ENCODE measurements at places on chromosomes 4 and X.
A peak's percentile ranks its signal among the peaks of the same experiment; 100 is the strongest.

DNA sequence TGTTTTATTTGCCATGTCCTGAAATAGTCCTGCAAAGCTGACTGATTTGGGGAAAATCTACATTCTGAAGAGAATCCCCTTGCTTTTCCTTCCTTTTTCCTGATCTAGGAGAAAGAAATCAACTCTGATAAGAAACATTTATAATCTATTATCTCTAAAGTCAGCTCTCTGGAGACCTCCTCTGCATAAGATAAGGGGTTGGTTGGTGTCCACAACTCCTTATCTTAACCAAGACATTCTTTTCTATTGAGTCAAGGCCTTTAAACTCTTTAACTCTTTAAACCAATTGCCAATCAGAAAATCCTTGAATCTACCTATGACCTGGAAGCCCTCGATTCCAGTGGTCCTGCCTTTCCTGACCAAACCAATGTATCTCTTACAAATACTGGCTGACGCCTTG lies 373.6 kb upstream of the RASGEF1B start:
- DNase-seq: no peak

- DNase-seq: peak; percentile 35
These were observed 142.9 kb upstream of the SLC4A4 start for GRCh38 chr4:71195924-71196323.

GRCh38 chr4:187608001-187608421 lies 387.6 kb upstream of the ZFP42 start:
- peak; percentile 60 for DNase-seq

DNA sequence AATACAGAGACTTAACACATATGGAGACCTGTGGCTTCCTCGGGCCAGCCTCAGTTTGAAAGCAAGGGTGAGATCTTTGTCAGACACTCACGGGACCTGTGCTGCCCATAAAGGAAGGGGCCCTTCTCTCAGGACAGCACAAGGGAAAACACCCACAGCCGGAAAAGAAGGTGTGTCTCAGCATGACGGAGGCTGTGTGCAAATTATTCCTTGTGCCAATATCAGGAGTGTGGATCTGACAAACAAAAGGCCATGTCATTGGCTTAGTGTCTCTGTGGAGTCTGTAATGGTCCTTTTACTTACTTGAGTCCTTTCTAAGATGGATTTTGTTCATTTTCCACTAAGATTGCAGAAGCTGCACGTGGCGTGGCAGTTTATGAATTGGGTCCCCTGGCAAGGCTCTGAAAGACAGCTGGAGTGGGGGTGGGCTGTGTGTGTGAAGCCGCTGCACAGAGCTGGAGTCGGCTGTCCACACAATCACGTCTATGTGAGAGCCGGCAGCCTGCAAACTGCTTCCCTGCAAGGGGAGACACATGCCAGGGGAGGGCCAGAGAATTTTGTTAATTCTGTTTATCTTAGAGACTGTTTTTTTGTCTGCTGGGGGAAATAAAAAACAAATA lies 1.9 kb downstream of the ENPP6 start:
- no peak for DNase-seq

DNA sequence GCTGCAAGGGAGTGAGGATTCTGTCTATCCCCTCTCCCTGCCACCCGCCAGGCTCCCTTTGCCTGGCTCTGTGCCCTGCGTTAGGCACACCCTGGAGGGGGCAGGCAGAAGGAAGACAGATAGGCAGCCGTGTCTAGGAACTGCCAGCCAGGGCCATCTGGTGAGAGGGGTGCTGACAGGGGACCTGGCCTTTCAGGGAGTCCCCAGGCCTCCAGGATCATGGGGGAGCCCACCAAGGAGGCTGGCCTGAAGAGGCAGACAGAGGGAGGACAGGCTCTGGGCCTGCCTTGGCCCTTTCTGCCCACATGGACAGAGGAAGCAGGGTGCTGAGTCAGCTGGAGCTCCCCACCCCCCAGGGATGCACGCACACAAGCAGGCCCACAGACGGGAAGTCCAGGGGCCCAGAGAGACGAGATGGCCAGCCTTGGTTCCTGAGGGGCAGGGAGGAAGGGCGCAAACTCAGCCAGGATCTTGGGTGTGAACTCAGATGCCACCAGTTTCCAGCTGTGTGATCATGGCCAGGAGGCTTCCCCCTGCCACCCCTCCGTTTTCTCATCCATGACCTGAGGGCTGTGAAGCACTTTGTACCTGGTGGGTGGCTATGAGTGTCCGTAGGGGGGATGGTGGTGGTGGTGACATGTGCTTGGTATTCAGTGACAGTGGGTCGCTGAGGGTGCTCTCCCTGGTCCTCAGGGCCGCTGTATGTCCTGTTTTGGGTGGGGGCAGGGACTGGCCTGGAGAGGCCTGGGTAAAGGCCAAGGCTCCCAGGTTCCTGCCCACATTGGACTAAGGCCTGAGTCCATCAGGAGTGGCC lies 1.8 kb downstream of the SH3BP2 start:
- no peak for DNase-seq

DNA sequence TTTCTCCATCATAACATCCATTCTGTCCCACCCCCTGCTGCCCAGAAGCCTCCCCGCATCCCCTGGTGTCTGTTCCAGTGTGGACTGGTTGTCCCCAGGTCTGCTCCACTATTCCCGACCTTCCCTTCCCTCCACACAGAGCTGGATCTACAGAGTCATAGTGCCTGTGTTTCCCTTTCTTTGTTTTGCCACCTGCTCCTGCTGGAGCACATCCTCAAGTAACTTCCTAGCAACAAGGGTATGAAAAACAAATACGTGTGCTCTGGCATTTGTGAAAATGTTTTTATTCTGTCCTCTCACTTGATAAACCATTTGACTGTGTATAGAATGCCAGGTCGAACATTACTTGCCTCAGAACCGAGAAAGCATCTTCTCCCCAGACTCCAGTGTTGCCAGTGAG lies 29.9 kb upstream of the ADRA2C start:
- no peak for DNase-seq

DNA sequence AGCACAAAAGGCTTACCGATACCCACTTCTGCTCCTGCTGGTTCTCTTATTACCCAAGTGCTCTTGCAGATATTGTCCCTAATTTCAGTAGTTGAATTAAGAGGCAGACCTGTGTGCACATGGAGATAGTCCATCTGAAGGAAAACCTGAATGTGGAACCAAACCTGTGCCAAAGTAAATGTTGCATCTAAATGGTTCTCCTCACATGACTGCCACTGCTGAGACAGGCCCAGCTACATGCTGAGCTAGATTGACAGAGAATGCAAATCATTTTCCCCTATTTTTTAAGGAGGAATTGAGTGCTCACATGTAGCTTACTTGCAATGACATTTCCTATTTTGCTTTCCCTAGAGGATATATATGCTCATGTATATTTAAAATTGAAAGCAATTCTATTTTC lies 609.1 kb upstream of the TECRL start:
- DNase-seq: no peak

DNA sequence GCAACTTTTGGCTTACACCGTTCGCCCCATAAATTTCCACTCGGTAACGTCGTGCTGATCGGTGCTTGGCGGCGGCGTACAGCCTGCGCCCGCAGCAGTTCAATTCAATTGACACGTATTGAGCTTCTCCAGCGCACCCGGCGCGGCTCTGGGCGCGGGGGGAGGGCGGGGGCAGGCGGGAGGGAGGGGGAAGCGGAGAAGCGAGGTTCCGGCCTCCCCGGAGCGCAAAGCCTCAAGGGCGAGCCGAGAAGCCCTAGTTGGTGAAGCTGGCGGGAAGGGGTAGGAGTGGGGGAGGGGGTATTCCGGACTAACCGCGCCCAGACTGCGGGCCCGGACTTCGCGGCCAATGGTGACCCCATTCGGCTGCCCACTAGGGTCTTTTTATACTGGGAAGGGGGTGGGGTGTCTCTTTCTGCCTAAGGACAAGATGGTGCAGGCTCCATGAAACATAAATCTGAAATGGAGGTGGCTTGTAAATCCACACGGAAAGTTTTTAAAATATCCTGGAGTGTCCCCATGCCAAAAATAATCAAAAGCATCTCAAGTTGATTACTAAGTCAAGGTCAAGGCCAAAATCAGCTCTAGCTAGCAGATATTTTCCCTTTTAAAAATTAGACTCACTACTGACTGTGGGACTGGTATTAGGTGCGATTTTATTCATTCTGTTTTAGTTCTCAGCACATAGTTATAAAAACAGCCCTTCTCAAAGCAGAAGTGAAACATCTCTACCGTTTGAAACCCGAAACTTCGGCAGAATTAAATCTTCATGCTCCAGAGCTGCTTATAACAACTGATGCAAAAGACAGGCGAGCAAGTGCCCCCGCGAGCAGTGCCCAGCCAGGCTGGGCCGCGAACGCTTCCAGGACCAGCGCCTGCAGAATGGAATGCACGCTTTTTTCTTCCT lies 1.5 kb upstream of the BCOR start:
- DNase-seq: no peak

- DNase-seq: no peak
These were observed 1.5 kb upstream of the TMA16 start for GRCh38 chr4:163492951-163493504.

GRCh38 chr4:98222306-98222705 lies 38.9 kb upstream of the RAP1GDS1 start:
- no peak for DNase-seq

- no peak for DNase-seq
These were observed at the start of gene LGI2 for GRCh38 chr4:25030277-25031076. LGI2 (minus strand) TSS chr4:25030946; CDS start chr4:25030693, 253 bp downstream.

DNA sequence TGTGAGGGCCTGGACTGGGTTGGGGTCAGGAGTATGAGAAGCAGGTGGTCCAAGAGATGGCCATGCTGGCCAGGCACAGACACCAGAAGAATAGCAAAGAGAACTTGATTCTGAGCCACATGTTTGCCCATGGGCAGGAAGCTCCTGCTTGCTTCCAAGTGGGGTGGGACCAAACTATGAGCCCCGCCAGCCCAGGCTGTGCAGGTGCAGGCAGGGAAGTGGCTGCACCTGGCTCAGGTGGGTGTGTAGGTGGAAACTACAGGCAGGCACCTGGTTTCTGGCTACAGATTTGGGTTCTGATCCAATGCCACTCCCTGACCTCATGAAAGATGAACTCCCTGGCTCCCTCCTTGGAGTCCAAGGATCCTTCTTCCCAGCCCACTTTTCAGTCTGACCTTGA lies 207.9 kb upstream of the KLF3 start:
- no peak for DNase-seq

DNA sequence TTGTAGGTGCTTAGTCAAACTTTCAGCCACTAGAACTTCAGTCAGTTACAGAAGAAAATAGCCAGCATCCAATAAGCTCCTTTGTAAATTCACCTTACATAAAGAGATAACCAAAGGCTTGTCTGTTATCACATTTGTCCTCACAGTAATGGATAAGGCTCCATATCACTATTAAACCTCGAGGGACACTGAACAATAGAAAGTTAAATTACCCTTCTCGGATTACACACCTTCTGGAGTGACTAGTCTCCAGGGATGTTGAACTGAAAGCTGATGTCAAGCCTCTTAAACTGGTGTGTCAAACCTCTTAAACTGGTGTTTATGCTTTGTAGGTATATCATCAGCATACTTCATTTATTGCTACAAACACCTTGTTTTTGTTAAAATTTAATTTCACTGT lies 639.0 kb downstream of the CENPC start:
- DNase-seq: no peak

GRCh38 chrX:20244931-20245330 lies 21.8 kb downstream of the RPS6KA3 start:
- no peak for DNase-seq

GRCh38 chr4:40888933-40889332 lies 139.2 kb downstream of the NSUN7 start:
- DNase-seq: no peak

GRCh38 chr4:81549984-81550383 lies 78.3 kb upstream of the RASGEF1B start:
- no peak for DNase-seq

GRCh38 chrX:74493806-74494205 lies 72.5 kb downstream of the SLC16A2 start:
- no peak for DNase-seq

DNA sequence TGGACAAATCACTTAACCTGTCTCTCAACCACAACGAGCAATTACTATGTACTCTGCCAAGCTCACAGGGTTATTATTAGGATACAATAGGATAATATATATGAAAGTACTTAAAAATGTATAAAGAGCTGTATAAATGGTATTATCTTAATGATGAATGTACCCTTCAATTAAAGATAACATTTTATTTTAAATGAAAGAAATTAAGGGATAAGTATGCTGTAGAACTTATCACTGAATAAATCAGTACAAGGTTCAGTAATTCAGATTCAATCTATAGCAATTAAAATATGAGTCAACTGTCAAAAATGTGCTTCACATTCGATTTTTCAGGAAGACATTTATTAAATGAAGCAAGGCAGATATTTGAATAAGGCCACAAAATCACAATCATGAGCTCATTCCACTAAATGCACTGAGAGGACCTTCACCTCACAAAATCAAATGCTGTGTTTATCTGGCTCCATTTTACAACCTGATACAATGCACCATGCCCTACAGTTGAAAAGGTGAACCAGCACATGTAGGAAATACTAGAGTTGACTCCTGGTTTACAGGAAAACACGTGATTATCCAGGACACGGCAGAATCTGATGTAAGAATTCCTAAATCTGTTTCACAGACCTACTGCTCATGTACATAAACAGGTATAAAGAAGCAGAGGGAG lies 4.4 kb downstream of the LRCH2 start:
- DNase-seq: no peak

DNA sequence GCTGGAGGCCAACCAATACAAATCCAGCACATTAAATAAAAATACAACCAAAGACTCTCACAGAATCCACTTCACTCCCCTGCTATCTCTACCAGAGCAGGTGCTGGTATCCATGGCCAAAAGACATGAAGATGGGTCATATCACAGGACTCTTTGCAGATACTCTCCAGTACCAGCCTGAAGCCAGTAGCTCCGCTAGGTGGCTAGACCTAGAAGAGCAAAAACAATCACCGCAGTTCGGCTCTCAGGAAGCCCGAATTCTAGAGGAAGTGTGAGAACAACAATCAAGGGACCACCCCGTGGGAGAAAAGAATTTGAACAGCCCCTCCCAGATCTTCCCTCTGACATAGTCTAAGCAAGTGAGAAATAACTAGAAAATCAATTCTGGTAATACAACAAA lies 20.2 kb downstream of the CLIC2 start:
- DNase-seq: no peak

- DNase-seq: no peak
These were observed 16.6 kb downstream of the TRIM2 start for GRCh38 chr4:153220682-153221395.

DNA sequence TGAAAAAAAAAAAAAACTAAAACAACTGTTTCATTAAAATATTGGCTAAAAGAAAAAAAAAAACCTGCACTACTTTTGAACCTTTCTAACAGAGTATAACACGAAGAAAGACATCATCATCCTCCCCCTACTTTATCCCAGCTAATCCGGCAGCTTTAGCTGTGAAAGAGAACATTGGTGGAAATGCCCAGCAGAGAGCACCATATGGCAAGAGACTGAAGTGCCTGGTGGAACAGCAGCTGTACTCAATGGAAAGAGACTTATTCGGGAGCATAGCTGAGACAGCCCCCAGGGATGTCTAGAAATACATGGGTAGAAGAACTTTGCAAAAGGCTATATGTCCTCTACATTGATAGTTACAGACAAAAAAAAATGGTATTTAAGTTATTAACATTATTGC lies 30.3 kb downstream of the STPG2 start:
- no peak for DNase-seq

- DNase-seq: no peak
These were observed 10.0 kb upstream of the OPHN1 start for GRCh38 chrX:68443155-68443868.

- DNase-seq: no peak
These were observed 69.1 kb upstream of the EOLA2 start for GRCh38 chrX:150007356-150007755.
